ENCODE measurements at places on chromosomes 2 and 18.

DNA sequence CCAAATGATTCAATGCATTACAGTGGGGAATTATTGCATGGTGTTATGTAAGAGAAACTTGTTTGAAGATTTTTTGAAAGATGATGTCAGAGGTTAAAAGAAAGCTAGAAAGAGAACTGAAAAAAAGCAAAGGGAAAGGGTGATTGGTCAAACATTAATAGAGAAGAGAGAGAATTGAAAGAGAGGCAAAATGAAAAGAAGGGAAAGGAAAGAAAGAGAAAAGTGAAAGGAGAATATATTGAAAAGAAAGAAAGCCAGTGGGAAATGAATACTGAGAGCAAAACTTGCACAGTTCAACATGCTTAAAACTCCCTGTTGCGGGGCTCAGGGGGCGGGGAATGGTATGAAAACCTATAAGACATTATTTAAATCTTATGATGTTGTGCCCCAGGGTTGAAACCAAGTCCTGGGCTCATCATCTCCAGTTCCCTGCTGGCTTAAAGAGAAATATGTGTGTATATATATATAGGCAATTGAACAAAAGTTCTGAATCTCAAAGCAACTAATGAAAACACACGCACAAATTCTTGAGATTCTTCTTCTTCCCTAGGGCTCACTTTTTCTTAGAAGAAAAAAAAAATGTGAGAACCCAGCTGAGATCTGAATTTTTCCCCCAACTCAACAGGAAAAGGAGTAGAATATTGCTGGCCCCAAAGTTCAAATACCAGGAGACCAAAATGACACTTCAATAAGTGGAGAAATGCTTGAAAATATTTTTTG, 2045.9 kb upstream of the CELF4 start:
- H3K4me1 ChIP-seq: no peaks in the 10 kb centered on the region
- no peaks in the 10 kb centered on the region for H3K27me3 ChIP-seq
- no peak for DNase-seq
- no peaks in the 10 kb centered on the region for H3K36me3 ChIP-seq

- no peaks in the 10 kb centered on the region for H3K36me3 ChIP-seq
- no peak overlapping the region for H3K4me3 ChIP-seq
- DNase-seq: no peak
- H3K4me1 ChIP-seq: peaks cover 4% of the 10 kb centered on the region
- peaks cover 6% of the 10 kb centered on the region for H3K27me3 ChIP-seq
Observed at GRCh38 chr2:218623366-218623705, 15.6 kb downstream of the PLCD4 start.

DNA sequence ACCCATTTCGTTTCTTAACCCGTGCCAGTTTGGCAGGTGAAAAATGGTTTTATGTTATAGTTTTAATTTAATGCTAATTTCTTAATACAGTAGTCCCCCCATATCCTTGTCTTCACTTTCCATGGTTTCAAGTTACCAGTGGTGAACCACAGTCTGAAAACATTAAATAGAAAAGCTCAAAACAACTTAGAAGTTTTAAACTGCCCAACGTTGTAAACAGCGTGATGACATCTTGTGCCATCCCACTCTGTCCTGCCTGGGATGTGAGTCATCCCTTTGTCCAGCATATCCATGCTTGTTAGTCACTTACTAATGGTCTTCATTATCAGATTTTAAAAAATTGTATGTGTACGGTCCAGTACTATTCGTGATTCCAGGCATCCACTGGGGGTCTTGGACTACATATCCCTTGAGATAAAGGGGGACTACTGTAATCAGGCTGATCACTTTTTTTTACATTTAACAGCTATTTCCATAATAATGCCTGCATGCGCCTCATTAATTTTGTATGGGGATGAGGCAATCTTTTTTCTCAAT, 31.9 kb downstream of the SLC66A3 start:
- DNase-seq: no peak
- H3K4me1 ChIP-seq: no peaks in the 10 kb centered on the region
- no peaks in the 10 kb centered on the region for H3K27me3 ChIP-seq
- H3K36me3 ChIP-seq: peaks cover 5% of the 10 kb centered on the region

- H3K4me3 ChIP-seq: no peak overlapping the region
- H3K27me3 ChIP-seq: peaks cover 9% of the 10 kb centered on the region
- no peak for DNase-seq
- H3K27ac ChIP-seq: no peak overlapping the region
- no peaks in the 10 kb centered on the region for H3K36me3 ChIP-seq
Observed at GRCh38 chr2:128390256-128390990, 71.8 kb upstream of the HS6ST1 start.

DNA sequence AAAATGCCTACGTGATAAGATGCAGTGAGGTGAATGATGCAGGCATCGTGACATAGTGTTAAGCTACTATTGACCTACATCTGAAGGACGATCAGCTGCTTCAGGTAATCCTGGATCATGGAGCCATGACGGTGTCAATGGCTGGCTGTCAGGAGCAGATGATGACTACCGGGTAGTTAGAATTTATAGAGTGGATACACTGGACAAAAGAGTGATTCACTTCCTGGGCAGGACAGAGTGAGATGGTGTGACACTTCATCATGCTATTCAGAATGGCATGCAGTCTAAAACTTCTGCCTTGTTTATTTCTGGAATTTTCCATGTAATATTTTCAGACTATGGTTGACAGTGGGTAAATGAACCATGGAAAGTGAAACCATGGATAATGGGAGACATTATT, 29.5 kb downstream of the METTL8 start:
- no peak for DNase-seq
- peaks cover 14% of the 10 kb centered on the region for H3K4me1 ChIP-seq
- H3K4me3 ChIP-seq: no peak overlapping the region

DNA sequence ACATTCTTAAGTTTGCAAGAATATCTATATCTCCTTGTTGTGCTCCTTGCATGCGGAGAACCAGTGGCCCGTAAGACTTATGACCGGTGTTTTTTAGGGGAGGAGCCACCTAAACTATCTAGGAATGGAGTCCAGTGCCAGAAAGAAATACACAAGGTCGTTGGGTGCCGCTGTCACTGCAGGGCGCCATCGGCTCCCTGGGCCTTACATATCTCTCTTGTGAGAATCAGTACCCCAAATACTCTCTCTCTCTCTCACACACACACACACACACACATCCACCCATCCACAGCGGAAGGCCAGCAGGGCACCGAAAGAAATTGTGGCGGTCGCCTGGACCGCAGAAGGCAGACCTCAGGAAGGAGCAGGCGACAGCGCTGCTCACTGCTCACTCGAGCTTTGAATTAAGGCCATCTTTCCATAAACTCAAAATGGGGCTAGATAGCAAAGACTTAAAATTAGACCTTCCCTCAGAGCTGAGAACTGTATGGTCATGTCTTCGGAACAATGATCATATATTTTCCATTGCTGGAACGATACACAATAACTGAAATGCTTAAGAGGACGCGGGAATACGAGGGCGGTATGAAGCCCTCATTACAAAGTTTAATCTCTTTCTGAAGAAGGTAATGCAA, 10.4 kb downstream of the NR4A2 start:
- peak; percentile 53 for DNase-seq
- peak overlapping the region; percentile 15 for H3K27ac ChIP-seq
- peaks cover 78% of the 10 kb centered on the region for H3K27me3 ChIP-seq
- peaks cover 5% of the 10 kb centered on the region for H3K36me3 ChIP-seq

DNA sequence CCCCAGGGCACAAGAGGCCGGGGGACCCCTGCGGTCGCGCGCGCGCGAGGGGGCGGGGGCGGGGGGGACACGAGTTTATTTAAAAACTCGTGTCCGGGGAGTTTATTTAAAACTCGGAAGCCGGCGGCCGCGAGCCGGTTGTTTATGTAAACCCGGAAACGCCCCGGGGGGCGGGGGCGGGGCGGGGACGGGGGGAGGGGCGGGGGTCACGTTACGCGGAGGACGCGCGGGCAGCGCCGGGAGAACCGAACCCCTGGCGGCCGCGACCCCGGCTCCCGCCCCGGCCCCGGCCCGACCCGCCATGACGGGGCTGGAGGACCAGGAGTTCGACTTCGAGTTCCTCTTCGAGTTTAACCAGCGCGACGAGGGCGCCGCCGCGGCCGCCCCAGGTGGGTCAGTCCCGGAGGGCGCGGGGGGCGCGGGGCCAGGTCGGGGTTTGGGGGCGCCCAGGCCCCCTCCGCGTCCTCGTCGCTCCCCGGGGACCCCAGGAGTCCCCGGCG, 4.4 kb downstream of the NFATC1 start:
- H3K27ac ChIP-seq: no peak overlapping the region
- H3K36me3 ChIP-seq: peaks cover 6% of the 10 kb centered on the region
- H3K27me3 ChIP-seq: no peaks in the 10 kb centered on the region
- peak; percentile 69 for DNase-seq
- no peak overlapping the region for H3K4me3 ChIP-seq

DNA sequence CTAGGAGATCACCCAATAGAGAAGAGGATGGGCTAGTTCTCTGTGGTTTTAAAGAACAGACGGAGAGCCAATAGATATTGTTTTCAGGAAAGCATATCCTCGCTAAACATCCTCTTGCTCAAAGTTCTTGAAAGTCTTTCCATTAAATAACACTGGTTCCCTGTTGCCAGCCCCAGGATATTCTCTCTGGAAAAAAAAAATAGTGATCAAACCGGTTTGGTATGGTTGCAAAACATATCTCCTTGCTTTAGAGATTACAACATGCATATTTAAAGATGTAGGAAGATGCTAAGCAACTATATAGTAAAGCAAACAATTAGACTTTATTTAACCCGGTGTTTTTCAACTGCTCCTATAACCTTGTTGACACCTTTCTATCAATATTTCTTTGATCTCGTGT, 211.4 kb downstream of the CMPK2 start:
- H3K4me3 ChIP-seq: no peak overlapping the region
- no peak for DNase-seq
- no peak overlapping the region for H3K27ac ChIP-seq
- no peaks in the 10 kb centered on the region for H3K36me3 ChIP-seq

DNA sequence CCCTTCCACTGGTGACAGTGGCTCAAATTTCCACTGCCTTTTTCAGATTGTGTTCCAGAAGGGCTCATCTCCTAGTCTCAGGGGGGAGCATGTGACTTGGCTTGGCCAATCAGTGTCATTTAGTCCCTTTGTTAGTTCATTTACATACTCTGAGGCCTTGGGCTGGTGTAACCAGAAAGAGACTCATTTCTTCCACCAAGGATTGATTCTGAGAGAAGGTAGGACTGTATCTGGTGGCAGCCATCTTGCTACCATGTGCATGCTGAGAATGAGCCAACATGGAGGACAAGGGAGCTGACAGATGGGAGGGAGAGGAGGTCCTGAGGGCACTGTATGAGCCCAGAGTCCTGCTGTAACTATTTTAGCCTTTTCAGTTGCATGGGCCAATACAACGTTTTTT, 191.7 kb downstream of the THSD7B start:
- no peak overlapping the region for H3K27ac ChIP-seq
- no peak overlapping the region for H3K4me3 ChIP-seq
- no peak for DNase-seq
- no peaks in the 10 kb centered on the region for H3K4me1 ChIP-seq

GRCh38 chr2:23454501-23455120, 69.6 kb downstream of the KLHL29 start:
- peaks cover 28% of the 10 kb centered on the region for H3K27me3 ChIP-seq
- no peaks in the 10 kb centered on the region for H3K36me3 ChIP-seq
- no peak overlapping the region for H3K4me3 ChIP-seq
- no peak overlapping the region for H3K27ac ChIP-seq

- no peak for DNase-seq
- no peak overlapping the region for H3K27ac ChIP-seq
- no peak overlapping the region for H3K4me3 ChIP-seq
- H3K27me3 ChIP-seq: peaks cover 21% of the 10 kb centered on the region
Observed at GRCh38 chr2:112691881-112692281, 28.9 kb upstream of the NT5DC4 start.

- peaks cover 6% of the 10 kb centered on the region for H3K4me1 ChIP-seq
- no peak overlapping the region for H3K4me3 ChIP-seq
- H3K36me3 ChIP-seq: peaks cover 27% of the 10 kb centered on the region
- no peak overlapping the region for H3K27ac ChIP-seq
- H3K27me3 ChIP-seq: no peaks in the 10 kb centered on the region
Observed at GRCh38 chr2:159442159-159442852, 155.8 kb upstream of the WDSUB1 start.
